ENCODE measurements at places on chromosomes 11 and 22.
A peak's percentile ranks its signal among the peaks of the same experiment; 100 is the strongest.

DNA sequence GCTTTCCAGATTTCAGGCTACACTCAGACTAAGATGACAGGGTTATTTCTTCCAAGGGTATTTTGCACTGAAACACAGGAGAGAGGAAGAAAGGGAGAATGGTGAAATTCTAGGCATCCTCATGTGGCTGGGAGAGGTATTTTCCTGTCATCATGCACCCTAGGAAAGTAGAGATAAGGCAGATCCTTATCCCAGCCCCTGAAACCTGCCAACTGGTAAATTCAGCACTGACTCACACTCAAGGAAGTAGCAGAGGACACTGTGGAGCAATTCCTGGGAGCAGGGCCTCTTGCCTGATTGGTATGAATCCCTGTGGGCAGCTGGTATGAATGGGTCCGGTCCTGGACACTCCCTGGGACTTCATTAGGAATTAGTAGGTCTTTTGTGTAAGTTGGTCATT lies 37.6 kb upstream of the SLC5A1 start:
- no peak for DNase-seq

GRCh38 chr11:80458376-80458775 lies 1017.5 kb upstream of the TENM4 start:
- DNase-seq = no peak

DNA sequence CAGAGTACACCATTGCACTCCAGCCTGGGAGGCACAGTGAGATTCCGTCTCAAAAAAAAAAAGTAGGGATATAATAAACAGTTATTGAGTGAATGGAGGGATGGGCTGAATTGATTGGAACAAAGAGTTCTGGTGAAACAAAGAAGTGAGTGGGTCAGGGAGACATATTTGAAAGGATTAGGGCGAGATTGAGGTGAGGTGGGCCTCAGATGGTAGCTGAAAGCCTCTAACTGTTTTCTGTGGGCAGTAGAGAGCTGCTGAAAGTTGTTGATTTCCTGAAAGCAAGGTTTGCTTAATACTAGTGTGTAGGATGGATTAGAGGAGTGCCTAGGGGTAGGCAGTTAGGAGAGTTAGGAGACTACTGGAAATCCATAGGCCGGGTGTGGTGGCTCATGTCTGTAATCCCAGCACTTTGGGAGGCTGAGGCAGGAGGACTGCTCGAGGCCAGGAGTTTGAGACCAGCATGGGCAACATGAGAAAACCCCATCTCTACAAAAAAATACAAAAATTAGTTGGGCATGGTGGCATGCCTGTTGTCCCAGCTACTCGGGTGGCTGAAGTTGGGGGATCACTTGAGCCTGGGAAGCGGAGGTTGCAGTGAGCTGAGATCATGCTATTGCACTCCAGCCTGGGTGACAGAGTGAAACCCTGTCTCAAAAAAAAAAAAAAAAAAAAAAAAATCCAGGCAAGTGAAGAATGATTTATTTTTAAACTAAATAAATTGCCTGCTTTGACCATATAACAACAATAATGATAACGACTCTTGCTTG lies 41.4 kb upstream of the PTPRJ start:
- DNase-seq = no peak

GRCh38 chr11:103529181-103529684 lies 420.0 kb downstream of the DYNC2H1 start:
- DNase-seq = no peak

- no peak for DNase-seq
Measured at GRCh38 chr22:27581688-27582087, 219.9 kb downstream of the MN1 start.

- no peak for DNase-seq
Measured at GRCh38 chr11:38169286-38169685, 1571.2 kb upstream of the RAG2 start.

DNA sequence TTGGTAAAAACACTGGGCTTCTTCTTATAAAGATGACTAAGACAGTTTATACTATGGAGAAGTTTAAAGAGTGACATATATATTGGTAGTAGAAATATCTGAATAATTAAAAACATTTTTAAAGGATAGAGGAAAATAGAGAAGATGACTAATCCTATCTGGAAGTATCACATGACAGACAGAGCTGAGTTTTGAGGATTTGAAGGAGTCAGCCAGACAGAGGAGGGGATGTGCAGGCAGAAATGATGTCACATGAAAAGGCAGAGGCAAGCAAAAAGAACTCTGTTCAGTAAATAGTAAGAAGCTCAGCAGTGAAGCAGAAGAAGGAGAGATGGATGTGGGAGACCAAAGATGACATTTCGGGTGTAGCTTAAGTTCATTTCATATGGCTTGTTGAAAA lies 1.6 kb downstream of the OR10A2 start:
- no peak for DNase-seq

- peak; percentile 73 for DNase-seq
Measured at GRCh38 chr22:43230971-43231723, 44.2 kb upstream of the TTLL12 start.
